ENCODE measurements at places on chromosomes 1 and 21. TPM values are rescaled to one million over a fixed set of nuclear protein-coding genes. Genes with fewer than 3 reads are reported as not detected.

The SH3D21 gene
- total RNA-seq: 2.6 TPM

The CHIT1 gene
- 11.9 TPM for total RNA-seq

The MYOCOS gene
- 0.32 TPM for total RNA-seq

The IVNS1ABP gene
- 87.0 TPM for total RNA-seq

The TPM3 gene
- 300 TPM for total RNA-seq

The HENMT1 gene
- total RNA-seq: 6.4 TPM

The DRAM2 gene
- 108 TPM for total RNA-seq

The PCAT6 gene
- 1.6 TPM for total RNA-seq

The TFB2M gene
- 14.7 TPM for total RNA-seq

The ICOSLG gene
- total RNA-seq: 124 TPM

The NDC1 gene
- total RNA-seq: 15.7 TPM

The LCE1C gene
- total RNA-seq: not detected

The DYNLT5 gene
- not detected for total RNA-seq

The ATP1A4 gene
- not detected for total RNA-seq

The FNBP1L gene
- total RNA-seq: 5.7 TPM

The CFAP298 gene
- total RNA-seq: 29.2 TPM

The TTC34 gene
- total RNA-seq: 8.3 TPM

The PER3 gene
- total RNA-seq: 5.8 TPM

The AK4 gene
- 0.34 TPM for total RNA-seq

The PROK1 gene
- total RNA-seq: not detected

The RIMS3 gene
- 5.4 TPM for total RNA-seq

The IGSF3 gene
- 0.49 TPM for total RNA-seq

The TGFBR3 gene
- total RNA-seq: 0.19 TPM

The HLX gene
- total RNA-seq: 7.7 TPM

The MTHFR gene
- total RNA-seq: 109 TPM

The RIMKLA gene
- not detected for total RNA-seq

The KCND3 gene
- total RNA-seq: not detected

The NT5C1A gene
- total RNA-seq: not detected

The MSTO1 gene
- 113 TPM for total RNA-seq

The AVPR1B gene
- total RNA-seq: not detected

The MCOLN2 gene
- 25.8 TPM for total RNA-seq

The EYA3 gene
- total RNA-seq: 31.7 TPM

The OR2T29 gene
- 1.9 TPM for total RNA-seq

The CA6 gene
- not detected for total RNA-seq

The CRYAA gene
- not detected for total RNA-seq

The AUNIP gene
- 0.27 TPM for total RNA-seq

The ADAMTS5 gene
- not detected for total RNA-seq

The KLHL12 gene
- 26.1 TPM for total RNA-seq

The LIPI gene
- not detected for total RNA-seq

The CYP4X1 gene
- total RNA-seq: not detected

The ZNF683 gene
- total RNA-seq: not detected

The UBL4B gene
- total RNA-seq: not detected

The ACOT11 gene
- total RNA-seq: 0.41 TPM

The NKAIN1 gene
- not detected for total RNA-seq

The ACBD3 gene
- 60.6 TPM for total RNA-seq

The CCDC185 gene
- not detected for total RNA-seq

The SASS6 gene
- 8.0 TPM for total RNA-seq

The WNT9A gene
- total RNA-seq: not detected

The FCAMR gene
- not detected for total RNA-seq
